Myocyte (in vitro differentiated cells): ENCODE measurements at places on chromosomes 11 and 22. TPM values are rescaled to one million over a fixed set of nuclear protein-coding genes. Genes with fewer than 3 reads are reported as not detected.

The PNPLA5 gene
- total RNA-seq: not detected in 2 replicates

The CARD18 gene
- total RNA-seq: not detected in 2 replicates

The RHOD gene
- 0.32 and 0.88 TPM in 2 replicates for total RNA-seq

The CYTH4 gene
- not detected in 2 replicates for total RNA-seq

The FIBIN gene
- 4.0 and 12.3 TPM in 2 replicates for total RNA-seq

The NPAS4 gene
- not detected in 2 replicates for total RNA-seq

The CD3G gene
- not detected in 2 replicates for total RNA-seq

The PIWIL4 gene
- 0.72 and 0.73 TPM in 2 replicates for total RNA-seq

The EFCAB6 gene
- total RNA-seq: 2.7 and 4.6 TPM in 2 replicates

The SLC35F2 gene
- total RNA-seq: 0.29 and 0.52 TPM in 2 replicates
